ENCODE measurements at places on chromosomes 1 and 21.

DNA sequence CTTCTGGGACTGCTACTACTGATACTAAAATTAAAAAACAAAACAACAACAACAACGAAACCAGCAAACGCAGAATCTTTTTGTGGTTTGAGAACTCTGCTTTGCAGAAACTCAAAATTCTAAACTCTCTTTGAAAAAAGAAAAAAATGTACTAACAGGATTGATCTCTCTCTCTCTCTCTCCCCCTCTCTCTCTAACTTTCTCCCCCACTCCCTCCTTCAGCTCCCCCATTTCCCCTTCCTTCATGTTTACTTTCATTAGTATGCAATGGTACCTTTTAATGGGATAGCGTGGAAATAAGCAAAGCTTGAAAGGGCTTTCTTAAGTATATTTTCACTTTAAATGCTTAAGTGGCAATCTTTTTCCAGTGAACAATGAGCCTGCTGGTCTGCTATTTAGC lies 562.6 kb upstream of the ADGRL2 start:
- DNase-seq = no peak

GRCh38 chr1:16124377-16125087 lies 31.3 kb downstream of the EPHA2 start:
- no peak for DNase-seq

- DNase-seq = no peak
Measured at GRCh38 chr21:43869486-43870325, 4.7 kb downstream of the AGPAT3 start.

- no peak for DNase-seq
Measured at GRCh38 chr1:89594096-89594740, 38.7 kb upstream of the LRRC8C start.

GRCh38 chr1:64975127-64975526 lies 8.8 kb upstream of the JAK1 start:
- DNase-seq = no peak

DNA sequence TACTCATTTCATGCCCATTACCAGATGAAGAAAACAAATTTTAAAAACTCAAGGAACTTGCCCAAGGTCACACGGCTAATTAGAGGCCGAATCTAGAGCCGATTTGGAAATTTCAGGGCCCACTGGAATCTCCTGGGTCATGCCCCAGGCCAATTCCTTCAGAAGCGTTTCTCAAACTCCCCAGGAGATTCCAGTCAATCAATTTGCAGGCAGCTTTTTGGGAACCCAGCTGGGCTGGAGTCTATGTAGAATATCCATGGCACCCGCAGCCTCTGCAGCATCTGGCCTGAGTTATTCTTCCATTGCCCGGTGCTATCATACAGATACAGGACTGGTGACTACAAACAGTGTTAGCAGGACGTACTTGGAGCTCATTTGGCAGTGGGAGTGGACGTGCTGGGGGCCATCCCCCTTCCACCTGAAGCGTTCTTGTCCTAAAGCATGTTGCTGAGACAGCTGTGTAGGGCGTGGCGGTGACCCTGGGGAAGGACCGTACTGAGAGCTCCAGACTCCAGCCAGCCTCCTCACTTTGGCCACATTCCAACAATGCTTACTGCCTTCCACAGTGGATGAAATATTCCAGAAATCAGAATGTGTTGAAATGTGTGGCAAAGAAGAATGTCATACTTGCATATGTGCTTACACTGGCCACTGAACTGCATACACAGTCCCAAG lies 38.3 kb downstream of the ABCG1 start:
- no peak for DNase-seq

GRCh38 chr1:156851779-156852417 lies 7.0 kb downstream of the INSRR start:
- DNase-seq = no peak

GRCh38 chr21:27225151-27225550 lies 258.3 kb upstream of the ADAMTS5 start:
- DNase-seq = no peak

- no peak for DNase-seq
Measured at GRCh38 chr1:46244656-46245371, 2.7 kb upstream of the RAD54L start.

- no peak for DNase-seq
Measured at GRCh38 chr1:154463512-154463990, 38.5 kb upstream of the TDRD10 start.

GRCh38 chr1:221165839-221166500 lies 286.7 kb downstream of the HLX start:
- no peak for DNase-seq

DNA sequence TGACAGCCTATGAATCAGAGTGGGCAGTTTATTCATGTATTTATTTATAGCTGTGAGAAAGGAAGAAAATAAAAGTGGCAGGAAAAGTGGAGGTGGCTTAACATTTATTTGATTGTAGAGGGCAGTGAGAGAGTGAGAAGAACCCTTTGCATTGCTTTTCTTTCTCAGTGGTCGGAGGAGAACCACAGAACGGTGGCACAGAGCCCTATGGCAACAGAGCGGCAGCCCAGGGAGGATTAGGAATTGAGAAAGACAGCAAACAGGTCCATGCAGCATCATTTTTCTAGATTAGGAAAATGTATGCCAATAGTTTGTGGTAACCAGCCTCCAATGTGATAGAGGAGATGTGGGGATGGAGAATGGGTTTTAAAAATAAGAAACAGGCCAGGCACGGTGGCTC lies 53.1 kb downstream of the NMNAT2 start:
- no peak for DNase-seq

- peak; percentile 68 for DNase-seq
Measured at GRCh38 chr1:226001963-226002666, 3.0 kb upstream of the SDE2 start.

DNA sequence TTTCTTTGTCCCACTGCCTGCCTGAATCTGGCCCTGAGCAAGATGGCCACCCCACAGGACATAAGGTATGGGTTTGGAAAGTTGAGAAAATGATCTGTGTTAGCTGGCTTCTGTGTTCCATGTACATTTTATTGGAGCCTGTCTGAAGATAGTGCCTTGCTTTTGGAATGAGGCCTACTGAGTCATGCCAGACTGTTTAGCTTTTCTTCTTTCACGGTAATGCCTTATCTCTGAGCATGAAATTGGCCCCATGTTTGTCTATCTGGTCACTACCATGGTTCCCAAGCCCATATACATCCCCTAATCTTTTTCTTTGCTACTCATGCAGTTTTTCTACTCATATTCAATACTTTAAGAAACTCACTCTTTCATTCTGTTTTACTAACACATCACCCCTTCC lies 85.1 kb upstream of the LMO4 start:
- DNase-seq = no peak

DNA sequence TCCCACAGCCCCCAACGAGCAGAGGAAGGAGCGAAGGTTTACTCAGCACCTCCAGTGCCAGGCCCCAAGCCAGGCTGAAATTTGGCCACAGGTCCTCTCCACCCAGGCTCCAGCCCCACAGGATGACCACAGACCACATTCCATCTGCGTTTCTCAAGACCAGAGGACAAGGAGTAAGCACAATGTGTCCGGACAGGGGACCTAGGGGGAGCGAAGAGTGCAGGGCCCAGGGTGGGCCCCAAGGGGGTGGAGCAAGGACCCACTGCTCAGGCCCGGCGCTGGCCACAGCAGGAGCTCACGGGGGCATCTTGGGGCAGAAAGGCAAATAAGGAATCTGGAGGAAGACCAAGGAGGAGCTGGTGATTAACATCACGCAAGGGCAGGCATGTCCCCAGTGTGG lies 100.5 kb downstream of the NPHP4 start:
- no peak for DNase-seq

DNA sequence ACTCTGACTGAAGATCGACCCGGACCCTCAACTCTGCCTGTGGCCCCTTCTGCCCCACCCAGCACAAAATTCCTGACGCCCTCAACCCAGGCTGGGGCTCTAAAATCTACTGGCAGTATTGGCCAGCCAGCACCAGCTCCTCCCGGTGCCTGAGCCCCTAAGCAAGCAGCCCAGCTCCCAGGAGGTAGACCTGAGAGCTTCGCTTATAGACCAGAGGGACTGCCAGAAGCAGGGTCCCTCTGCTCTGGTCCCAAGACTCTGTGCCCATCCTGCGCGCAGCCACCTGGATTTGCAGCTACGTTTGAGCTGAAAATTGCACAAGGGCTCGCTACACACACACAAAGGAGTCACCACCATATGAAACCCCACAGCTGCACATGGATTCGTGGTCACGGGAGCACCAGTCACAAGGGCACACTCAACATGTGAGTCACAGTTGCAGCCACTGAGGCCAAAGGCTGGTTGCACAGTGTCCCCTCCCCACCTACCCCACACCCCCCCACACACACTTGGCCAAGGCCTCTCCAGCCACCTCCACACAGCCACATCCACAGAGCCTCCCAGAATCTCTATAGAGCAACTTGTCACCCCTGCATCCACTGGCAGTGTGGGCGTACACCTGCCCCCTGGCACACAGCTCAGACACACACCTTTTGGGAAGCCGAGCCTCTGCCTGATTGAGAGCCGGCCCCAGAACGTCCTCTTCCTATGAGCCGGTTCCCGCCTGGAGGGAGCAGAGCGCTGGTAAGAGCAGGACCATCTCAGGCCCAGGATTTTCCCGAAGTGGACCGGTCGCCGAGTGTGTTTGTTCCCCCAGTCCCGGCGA lies 1.1 kb upstream of the DMBX1 start:
- DNase-seq = no peak

DNA sequence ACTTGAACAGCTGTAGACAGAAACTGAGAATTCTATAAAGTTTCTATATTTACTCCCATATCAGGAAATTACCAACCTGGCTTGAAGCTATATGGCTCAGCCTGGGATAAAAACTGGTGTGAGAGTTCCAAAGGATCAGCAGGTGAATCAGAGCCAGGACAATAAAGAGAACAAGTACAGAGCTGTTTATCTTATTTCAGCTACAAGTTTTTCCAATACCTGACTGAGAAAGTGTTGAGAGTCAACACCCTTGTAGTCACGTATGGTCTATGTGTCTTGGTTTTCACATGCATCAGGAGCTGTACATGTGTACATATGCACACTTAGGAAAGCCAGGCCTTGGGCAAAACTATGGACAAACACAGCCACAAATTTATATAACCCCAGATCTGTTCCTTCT lies 40.7 kb upstream of the CXADR start:
- no peak for DNase-seq

DNA sequence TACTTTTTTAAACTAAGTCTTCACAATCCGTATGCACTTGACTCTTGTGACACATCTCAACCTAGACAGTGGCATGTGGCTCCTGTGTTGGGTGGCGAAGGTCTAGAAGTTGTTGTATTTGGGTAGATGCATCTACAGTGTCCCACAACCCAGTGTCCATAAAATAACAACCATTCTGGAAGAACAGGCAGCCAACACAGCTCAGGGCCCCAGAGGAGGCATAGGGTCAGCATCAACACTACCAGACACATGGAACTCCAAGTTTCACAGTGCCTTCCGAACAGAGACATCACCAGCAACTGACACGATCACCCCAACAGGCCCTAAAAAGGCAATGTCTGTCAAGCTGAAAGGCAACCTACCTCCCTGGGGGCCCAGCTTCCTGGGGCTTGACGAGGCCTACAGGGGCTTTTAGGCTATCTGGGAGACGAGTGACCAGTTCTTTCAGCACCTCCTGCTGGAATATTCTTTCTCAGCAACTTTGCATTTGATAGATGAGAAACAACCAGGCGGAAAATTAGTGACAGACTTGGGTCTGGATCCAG lies 5.6 kb downstream of the SH3BP5L start:
- DNase-seq = no peak

GRCh38 chr1:197915862-197916499 lies 1.2 kb upstream of the LHX9 start:
- peak; percentile 82 for DNase-seq

- no peak for DNase-seq
Measured at GRCh38 chr1:216388558-216388957, 34.7 kb downstream of the USH2A start.

DNA sequence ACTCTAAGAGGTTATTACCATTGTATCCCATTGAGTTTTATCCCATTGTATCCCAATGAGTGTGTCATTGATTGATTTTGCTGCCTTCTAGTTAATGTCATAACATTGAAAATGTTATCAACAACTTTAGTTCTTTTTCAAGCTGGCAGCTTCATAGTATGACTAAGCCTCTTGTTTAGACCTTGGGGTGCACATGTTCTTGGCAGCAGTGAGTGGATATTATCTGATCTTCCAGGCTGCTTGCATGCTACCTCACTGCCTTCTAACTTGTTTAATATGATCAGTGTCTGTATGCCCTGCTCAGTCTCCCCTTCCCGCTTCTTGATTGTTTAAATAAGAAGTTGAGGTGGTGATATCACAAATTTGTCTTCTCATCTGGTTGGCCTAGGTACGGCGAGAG lies 24.6 kb downstream of the NTPCR start:
- DNase-seq = no peak

DNA sequence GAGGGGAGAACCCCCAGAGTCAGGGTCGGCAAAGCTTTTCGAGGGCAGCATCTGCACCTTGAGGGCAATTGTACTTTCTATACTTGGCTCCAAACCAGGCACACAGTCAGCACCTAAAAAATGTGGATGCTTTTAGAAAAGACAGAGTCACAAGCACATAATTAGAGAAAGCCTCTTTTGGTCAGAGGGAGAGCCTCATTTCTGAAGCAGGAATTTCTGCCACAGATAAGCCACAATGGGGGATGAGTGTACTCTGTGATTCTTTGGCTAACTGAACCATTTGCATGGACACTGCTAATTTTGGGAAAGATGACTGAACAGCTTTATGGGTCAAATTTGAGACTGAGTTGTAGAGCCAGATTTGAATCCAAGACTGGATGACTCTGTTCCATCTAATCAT lies 635.7 kb downstream of the KIF26B start:
- DNase-seq = no peak

- no peak for DNase-seq
Measured at GRCh38 chr1:27099587-27100334, 55.2 kb downstream of the SLC9A1 start.

DNA sequence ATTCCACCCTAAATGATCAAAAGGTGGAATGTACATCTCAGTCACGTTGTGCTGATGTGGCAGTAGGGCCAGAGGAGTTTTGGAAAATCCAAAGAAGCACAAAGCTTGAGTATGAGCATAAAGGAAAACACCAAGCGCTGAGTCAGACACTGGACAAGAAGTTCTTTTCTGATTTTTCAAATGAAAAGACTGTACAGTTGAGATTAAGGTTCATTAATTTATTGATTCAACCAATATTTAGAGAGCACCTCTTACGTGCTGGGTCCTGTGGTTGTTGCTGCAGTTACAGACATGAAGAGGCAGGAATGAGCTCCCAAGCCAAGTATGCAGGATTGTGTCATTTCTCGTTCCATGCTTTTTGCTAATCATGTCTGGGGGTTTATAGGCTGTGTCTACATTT lies 28.9 kb upstream of the APP start:
- DNase-seq = no peak

All from left forelimb (tissue), 1 donor.